ENCODE measurements at places on chromosomes 1 and 21.

- DNase-seq = no peak
These were observed 75.7 kb upstream of the KCNJ15 start for GRCh38 chr21:38181096-38181495.

DNA sequence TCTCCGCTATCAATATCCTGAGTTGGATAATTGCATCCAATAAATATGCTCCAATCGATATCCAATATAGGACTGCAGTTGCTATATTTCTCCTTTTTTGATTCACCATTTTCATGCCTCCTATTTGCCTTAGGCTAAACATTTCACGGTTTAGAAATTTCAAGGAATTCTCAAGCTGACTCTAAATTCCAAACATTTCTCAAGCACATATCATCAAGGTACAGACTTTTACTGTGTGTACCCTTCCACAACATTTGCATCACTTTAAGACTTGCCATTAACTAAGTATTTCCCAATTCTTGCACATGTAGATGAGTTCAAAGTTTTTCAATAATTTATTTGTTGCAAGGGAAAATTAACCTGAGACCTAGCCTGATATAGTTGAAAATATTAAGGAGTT, 795.2 kb upstream of the TMPRSS15 start:
- no peak for DNase-seq

GRCh38 chr1:225670806-225671733, 18.1 kb upstream of the ENAH start:
- no peak for DNase-seq

DNA sequence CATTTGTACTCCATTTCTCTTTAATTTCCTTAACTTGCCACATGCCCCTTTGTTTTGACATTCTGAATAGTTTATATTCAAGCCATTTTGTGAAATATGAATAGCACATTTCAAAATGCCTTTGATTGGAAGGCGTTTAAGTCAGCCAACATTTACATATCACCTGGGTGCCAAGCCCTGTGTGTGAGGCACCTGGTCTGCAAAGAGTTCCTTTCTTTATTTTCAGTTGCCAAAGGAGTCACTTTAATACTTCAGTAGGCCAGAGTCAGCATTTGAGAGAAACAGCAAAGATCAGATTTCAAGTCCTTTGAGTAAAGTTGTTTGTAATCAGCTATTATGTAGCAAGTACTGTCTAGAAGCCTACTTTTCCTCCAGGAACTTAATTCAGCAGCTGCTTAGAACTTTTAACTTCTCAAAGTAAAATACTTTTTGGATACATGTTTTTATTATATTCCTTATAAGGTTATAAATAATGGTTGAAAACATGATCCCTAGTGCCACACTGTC, 70.8 kb downstream of the DTL start:
- no peak for DNase-seq

- no peak for DNase-seq
These were observed 32.6 kb downstream of the RUNX3 start for GRCh38 chr1:24897263-24898151.

- DNase-seq = no peak
These were observed 716 bp upstream of the HPDL start for GRCh38 chr1:45325851-45326506.

- DNase-seq = no peak
These were observed 6.6 kb downstream of the KLHDC8A start for GRCh38 chr1:205350124-205350523.

- DNase-seq = no peak
These were observed 26.5 kb downstream of the TRIM45 start for GRCh38 chr1:117094841-117095604.

GRCh38 chr1:44275991-44276405, 62.7 kb downstream of the DMAP1 start:
- DNase-seq = no peak

DNA sequence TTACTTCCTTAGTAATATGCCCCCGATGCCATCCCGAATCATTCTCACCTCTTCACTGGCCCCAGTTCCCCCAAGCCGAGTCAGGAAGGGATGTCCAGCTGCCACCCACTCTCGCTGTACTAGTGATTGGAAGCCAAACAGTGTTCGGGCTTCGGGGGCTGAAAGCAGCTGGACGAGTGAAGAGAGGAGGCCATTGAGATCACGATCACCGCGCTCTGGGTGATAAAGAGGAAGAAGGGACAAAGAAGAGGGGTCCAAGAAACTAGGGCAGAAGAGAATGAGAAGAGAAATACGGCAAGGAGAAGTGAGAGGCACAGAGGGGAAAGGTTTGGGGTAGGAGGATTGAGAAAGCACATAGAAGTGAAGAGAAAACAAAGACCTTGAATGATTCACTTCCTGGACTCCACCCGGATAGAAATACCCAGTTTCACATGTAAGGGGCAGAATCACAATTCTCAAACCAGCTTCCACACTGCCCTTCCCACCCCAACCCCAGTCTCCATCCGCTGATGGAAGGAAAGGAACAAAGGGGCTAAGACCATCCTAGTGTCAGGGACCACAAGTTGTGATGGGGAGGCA, 3.7 kb upstream of the SF3B4 start:
- no peak for DNase-seq

- peak; percentile 43 for DNase-seq
These were observed 5.6 kb downstream of the MX2 start for GRCh38 chr21:41367301-41367944.

GRCh38 chr1:166843769-166844596, 4.7 kb downstream of the POGK start:
- no peak for DNase-seq

DNA sequence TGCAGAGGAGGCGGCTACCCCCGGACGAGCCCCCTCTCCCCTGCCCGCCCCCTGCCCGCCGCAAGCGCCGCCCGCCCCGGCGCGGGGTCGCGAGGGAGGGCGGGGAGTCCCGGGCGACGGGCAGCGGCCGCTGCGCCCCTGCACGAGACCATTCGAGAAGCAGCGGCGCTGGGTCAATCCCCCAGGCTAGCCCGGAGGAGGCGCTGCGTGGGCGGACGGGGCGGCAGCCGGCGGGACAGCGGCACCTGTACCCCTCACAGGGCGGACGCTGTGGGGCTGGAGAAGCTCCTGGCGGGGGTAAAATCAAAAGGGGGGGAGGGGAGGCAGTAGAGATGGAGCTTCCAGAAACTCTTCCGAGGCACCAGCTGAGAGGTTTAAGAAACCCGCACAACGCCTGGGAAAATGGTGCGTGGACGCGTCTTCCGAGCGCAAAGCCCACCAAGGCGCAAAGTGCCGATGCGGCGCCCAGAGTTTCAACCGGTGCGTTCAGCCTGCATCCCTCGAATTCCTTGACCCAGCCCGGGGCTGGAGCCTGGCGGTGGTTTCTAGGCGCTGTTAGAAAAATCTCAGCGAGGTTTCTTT, at the start of gene PLPPR5:
Gene PLPPR5 (minus strand): TSS at position 1 of the 582 bp plus-strand sequence. CDS start 190 bp downstream, outside the sequence.
- DNase-seq = no peak

- DNase-seq = no peak
These were observed 99.0 kb upstream of the WLS start for GRCh38 chr1:68331117-68331865.

DNA sequence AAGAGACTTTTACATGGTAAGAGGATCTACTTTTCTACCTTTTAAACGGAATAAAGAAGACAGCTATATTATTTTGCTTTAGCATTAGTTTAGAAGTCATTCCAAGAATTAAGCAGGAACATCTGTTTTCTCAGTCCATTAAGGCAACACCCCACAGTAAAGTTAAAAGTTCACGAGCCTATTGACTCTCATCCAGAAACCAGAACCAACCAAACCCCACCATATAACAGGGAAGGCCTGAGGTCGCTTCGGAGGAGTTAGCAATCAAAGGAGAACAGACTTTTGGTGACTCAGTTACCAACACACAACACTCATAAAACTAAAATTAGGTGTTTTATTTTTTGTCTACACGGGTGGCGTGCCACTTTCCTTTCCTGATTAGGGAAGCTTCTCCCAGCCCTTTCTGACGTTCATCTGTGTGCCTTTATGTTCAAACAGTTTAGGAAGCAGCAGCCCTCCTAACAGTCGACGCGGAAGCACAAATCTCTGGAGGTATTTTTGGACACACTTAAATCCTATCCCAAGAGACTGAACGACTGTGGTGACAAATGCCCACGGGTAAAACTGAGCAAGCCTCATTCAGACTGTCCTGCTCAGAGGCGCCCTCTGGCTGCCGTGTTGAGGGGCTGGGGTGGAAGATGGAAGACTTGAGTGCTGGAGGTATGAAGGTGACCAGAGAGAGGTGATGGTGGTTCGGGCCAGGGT, 8.6 kb upstream of the PLA2G2C start:
- peak; percentile 63 for DNase-seq

DNA sequence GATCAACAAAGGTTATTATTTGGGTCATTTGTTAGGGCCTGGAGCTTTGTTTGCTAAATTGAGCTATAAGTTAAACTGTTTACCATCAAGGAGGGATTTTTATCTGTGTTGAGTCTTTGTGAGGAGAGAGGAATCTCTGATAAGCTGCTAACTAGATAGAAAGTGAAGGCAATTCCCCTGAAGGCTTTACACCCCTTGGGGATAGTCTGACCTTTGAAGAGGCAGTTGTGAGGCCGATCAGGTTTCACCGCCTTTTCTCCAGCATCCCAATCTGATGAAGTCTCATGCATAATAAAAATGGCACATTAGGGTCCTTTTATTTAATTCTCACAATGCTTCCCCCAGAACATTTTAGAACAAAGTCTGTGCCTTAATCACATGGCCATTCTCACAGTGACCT, 21.8 kb downstream of the C1orf21 start:
- no peak for DNase-seq

DNA sequence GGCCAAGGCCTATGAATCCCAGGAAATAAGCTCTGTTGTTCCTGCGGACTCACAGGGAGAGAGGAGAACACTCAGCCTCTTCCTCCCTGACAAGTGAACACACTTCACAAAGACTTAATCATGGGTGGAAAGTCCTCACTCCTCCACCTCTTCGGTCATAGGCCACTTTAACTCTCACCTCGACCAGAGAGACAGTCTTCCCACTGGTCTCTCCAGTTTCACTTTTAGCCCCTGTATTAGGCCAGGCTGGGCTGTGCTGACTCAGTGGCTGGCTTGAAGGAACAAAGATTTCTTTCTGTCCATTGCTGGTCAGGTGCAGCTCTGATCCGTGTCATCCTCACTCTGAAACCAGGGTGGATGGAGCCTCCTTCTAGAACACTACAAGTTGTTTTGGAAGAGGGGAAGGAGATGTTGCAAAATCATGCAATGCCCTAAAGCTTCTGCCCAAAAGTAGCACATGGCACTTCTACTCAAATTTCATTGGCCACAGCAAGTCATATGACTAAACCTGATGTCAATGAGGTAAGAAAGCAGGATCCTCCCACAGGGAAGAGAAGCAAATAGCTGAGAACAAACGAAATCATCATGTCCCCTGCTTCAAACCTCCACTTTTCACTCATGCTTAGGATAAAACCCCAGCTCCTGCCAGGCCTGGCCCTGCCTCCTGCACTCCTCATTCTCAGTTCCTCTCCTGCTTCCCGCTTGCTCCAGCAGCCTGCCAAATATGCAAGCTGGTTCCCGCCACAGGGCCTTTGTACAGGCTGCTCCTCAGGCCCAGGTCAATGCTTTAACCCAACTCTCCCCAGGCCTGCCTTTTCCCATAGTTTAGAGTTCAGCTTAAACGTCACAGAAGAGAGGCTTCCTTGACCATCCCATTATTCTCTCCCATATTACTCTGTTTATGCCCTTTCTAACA, 150.5 kb upstream of the RUNX3 start:
- no peak for DNase-seq

- DNase-seq = no peak
These were observed 338.1 kb upstream of the NEGR1 start for GRCh38 chr1:72620453-72620852.

- peak; percentile 55 for DNase-seq
These were observed 75.0 kb downstream of the ATP6V1G3 start for GRCh38 chr1:198465201-198466144.

DNA sequence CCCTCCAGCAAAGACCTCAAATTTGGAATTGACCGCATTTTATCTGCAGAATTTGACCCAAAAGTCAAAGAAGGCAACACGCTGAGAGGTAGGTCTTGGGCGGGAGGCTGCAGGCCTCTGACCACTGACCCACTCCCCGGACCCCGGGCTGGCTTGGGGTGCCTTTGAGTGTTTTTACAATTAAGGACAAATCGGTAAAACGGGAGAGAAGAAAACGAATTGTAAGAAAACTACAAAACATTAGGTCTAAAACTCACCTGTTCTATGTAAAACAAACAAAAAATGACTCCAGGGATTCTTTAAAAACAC, 1.1 kb downstream of the HLX start:
- DNase-seq = no peak

DNA sequence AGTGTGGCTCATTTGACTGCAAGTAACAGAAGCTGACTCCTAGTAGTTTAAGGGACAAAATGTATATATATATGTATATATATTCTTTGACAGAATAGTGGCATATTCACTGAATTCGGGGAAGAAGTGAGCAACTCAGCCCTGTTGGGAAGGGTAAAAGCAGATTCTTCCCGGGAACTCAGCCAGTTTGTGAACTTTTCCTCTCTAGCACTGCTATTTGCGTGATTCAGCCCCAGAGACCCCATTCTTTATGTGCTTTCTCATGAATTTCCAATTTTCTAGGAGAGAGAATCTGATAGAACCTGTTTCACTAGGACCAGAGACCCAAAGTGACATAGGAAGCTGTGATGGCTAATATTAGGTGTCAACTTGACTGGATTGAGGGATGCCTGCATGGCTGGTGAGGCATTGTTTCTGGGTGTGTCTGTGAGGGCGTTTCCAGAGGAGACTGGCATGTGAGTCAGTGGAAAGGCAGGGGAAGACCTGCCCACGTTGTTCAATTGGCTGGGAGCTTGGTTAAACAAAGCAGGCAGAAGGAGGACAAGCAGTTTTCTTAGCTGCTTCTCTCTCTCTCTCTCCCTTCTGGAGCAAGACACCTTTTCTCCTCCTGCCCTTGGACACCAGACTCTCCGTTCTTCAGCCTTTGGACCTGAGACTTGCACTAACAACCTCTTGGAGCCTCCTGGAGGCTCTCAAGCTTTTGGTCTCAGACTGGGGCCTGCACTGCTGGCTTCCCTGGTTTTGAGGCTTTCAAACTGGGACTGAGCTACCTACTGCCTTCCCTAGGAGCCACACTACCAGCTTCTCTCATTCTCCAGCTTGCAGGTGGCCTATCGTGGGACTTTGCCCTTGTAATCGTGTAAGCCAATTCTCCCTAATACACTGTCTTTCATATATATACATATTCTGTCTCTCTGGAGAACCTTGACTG, 93.4 kb upstream of the KCNK1 start:
- DNase-seq = no peak

DNA sequence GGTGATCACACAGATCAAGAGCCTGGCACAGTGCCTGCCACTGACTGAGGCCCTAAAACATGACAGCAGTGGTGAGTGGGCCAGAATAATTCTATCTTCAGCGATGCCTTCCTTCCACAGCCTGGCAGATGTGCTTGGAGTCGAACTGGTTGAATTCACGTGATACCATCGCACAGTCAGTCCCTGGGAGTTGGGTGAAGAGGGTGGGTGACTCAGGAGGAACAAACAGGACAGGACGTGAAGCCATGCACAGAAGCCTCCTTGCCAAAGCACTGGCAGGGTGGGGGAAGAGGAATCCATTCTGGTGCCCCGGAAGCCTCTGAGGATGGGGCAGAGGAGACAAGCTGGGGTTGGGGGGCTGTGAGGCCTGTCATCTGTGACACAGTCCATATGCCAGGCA, 80.3 kb upstream of the WNT4 start:
- no peak for DNase-seq

DNA sequence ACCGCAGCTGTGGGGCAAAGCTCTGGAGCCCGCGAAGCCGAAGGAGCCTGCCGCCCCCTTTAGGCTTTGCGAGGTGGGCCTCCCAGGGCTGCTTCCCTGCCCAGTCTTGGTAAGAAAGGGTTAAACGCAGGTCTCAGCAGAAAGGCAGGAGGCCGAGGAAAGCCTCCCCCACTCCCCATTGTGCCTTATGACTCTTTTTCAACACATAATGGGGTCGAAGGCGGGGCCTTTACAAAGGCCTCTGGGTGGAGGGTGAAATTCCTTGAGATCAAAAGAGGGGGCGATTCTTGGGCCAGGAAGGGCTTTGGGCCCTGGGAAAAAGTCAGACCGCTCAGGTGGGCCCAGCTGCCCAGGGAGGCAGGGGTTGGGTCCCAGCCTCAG, 880 bp downstream of the ALPL start:
- DNase-seq = no peak

Data from GM12865 (cell line).